H1 (cell line): ENCODE measurements at places on chromosomes 3 and 15.

GRCh38 chr3:17894434-17895060 lies 152.1 kb upstream of the TBC1D5 start:
- DNase-seq, result peak; percentile 47

DNA sequence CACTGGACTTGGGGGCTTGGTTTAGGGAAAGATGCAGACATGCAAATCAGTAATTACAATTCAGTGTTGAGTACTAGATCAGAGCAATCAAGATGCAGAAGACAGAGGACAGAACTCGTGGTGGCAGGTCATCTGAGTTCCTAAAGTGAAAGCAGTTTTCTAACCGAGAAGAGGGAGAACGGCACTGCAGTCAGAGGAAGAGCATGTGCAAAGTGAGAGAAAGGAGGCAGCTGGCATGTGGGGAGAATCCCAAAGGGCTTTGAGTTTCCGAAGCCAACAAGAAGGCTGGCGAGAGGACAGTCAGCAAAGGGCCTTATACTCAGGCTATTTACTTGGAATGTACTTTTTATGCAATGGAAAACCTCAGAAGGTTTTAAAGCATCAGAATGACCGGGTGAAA lies 87.0 kb downstream of the ANP32A start:
- no peak for DNase-seq

DNA sequence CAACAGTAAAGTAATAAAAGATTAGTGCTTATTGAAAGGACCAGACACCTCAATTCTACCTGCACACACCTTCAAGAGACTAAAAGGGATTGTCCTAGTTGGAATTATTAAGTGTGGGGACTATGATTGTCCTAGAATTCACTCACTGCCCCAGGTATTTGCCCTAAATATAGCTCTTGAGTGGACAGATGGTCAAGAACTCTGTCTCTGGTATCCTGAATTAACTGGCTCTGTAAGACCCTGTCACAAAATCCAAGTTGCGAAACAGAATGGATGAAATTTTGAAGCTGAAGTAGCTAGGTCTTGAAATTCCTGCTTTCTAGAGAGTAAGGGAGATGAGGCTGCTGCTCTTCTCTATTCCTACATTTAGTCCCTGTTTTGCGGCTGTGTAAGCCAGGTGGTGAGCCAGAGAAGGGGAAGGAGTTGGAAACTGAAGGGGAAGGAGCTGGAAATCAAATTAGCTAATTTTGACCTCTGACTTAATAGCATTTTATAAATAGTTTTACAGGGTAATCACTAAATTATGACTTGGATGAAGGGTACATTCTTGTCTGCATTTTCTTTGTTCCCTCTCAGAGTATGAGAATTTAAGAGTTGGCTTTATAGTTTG lies 34.5 kb downstream of the KBTBD12 start:
- DNase-seq, result no peak

DNA sequence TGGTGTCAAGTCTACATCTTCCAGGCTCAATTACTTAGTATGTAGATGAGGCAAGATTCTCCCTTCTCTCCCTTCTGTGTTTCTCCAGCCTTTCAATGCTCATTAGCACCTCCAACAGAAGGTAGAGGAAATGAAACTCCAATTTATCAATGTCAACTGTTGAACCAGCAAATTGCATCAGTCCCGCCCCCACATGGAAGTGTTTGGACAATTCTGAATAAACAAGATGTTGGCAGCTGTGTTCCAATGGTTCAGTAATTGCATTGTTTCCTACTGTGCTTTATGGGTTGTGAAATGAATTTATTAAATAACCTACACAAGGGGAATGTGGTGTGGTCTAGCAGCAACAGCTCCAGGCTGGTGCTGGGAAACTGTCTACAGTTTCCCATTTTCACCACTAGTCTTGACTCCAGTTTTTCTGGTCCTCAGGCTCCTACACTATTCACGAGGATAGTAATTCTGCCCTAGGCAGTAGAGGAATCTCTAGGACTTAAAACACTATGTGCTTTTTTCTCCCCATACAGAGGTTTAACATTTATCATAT lies 91.9 kb downstream of the MB21D2 start:
- DNase-seq, result no peak

DNA sequence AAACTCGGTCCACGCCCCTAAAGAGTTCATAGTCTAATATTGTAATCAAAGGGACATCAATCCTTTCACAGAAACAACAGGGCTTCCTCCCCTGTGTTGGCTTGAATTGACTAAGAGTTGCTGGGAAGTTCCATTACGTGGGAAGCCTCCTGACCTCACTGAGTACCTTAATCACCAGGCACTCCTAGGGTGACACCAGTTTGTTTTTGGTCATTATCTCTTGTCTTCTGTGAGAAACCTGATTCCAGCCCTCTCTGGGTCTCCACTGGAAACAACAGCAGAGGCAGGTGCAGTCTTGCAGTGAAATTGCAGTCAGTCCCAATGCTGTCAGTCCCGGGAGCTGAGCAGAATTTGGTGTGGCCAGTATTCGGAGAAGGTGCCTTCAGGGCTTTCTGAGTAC lies 55.4 kb downstream of the BOC start:
- no peak for DNase-seq

GRCh38 chr3:102037209-102037608 lies 187.9 kb downstream of the NFKBIZ start:
- no peak for DNase-seq

- no peak for DNase-seq
Observed at GRCh38 chr15:85002517-85002916, 20.9 kb downstream of the PDE8A start.

GRCh38 chr3:151918253-151919029 lies 45.0 kb downstream of the SUCNR1 start:
- DNase-seq, result no peak

- DNase-seq, result no peak
Observed at GRCh38 chr3:38542401-38543298, 46.5 kb downstream of the EXOG start.
